Stimulated activated CD4-positive, alpha-beta T cell treated with anti-CD3 and anti-CD28 coated beads, Interleukin-4, amount 100 ng/mL, for 48 hours (primary cell): ENCODE measurements at places on chromosomes 16 and 17.

DNA sequence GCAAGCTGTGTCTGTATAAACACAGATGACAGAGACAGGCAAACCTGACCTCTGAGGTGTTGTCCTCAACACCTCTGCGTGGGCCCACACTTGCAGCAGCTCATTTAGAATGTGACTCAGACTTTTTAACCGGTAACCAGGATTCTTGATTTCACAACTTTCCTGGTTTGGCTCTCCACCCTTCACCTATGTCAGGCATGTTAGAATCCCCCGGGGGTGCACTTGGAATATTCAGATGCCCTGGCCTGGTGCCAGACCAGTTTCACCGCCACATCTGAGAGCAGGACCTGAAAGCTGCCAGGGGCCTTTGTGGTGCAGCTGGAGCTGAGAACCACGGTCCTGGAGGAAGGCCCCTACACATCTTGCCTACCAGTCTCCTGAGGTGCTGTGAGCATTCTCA is 4.8 kb downstream of the DHODH start:
- no peak for DNase-seq

DNA sequence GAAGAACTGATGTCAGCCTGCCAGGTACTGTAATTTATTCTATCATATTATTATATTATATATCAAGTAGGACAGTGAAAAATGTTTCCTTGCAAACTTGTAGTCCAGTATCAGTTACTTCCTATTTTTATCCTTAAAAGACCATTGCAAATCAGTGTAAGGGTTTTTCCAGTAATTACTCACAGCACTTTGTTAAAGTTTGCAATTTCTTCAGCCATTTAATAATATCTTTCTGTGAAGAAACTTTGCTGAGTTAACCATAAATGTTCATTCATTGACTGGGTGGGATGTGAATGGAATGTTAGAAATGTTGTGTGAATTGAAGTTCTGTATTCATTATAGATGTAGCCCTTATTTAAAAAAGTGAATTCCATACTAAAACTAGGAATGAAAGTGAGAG is 26.7 kb downstream of the HAPSTR1 start:
- no peak for DNase-seq

DNA sequence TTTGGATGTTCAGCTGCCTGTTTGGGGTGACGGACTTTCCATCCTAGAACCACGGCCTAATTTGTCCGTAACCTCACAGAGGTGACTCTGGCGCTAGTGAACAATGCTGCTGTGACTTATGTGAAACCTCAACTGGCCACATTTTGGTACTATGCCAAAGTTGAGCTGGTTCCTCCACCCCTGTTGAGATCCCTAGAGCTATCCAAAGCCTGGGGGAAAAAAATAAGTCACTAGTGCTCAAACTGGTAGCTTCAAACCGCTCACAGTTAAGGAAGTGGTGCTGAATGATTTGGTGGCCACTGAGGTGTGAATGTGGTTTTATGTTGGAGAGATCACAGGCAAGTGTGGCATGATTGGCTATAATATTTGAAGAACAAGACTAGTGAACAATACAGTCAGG is 11.3 kb upstream of the TUBG2 start:
- no peak for DNase-seq

DNA sequence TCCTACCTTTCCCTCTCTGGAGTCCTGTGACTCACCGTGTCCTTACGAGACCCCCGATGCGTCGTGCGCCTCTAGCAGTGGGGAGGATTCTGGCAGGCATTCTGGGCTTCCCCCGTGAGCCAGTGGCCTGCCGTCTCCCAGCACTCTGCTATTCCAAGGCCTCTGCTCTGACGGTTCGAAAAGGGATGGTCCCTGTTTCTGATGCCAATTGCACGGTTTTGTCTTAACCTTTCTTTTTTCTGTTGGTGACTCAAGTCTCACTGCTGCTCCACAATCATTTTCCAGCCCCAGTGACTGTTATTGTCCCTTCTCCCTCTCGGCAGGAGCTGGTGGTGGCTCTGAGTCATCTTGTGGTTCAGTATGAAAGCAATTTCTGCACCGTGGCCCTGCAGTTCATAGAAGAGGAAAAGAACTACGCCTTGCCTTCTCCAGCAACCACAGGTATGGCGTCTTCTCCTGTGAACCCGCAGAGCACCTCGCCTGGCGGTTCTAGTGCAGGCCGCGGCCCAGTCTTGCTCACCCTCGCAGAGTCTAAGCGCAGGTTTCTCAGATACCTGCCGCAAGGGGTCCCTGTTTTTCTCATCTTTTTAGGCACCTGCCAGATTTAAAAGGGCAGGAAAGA is 100.1 kb upstream of the CHMP6 start:
- DNase-seq, result peak; percentile 79

- no peak for DNase-seq
Measured at GRCh38 chr17:20008242-20009051, 712 bp upstream of the SPECC1 start.

DNA sequence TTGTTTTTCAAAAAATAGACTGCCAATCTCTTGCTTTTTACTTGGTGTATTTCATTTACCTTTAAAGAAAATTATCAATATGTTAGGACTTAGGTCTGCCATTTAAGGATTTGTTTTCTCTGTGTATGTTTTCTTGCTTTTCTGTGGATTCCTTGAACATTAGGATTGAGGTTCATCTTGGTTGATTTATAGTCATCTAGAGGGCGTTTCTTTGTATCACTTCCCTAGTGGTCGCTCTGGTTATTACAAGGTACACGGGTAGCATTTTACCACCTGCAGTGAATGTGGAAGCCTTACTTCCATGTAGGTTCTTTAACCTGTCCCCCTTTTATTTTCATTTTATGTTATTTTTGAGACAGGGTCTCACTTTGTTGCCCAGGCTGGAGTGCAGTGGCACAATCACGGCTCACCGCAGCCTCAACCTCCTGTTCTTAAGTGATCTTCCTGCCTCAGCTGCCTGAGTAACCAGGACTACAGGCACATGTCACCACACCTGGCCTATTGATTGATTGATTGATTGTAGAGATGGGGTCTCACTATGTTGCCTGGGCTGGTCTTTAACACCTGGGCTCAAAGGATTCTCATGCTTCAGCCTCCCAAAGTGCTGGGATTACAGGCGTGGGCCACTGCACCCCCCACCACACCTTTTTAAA is 35.2 kb upstream of the CBX4 start:
- no peak for DNase-seq

DNA sequence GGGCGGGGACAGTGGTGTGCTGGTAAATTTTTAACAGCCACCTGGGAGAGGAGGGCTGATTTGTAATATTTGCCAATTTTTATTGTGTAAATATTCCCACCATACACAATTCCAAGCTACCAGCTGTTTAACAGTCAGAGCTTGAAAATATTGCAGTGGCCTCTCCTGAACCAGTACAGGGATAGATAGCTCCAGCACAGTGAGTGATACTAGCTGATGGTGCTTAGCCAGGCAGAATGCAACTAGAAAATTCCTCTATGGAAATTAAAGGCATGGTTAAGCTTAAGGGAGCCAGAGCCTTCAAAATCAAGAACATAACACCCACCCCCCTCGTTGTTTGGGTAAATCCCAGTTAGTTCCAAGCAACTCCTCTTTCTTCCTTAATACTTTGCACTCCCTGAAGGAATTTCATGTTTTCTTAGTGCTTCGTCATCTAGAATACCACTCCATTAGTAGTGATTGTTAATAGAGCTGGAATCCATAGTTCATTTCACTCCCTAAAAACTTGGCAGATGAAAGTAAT is 96.6 kb downstream of the CYB561 start:
- no peak for DNase-seq

GRCh38 chr16:22736791-22737190 is 77.2 kb upstream of the HS3ST2 start:
- DNase-seq, result no peak

GRCh38 chr16:6341981-6342380 is 990.7 kb upstream of the RBFOX1 start:
- DNase-seq, result no peak

DNA sequence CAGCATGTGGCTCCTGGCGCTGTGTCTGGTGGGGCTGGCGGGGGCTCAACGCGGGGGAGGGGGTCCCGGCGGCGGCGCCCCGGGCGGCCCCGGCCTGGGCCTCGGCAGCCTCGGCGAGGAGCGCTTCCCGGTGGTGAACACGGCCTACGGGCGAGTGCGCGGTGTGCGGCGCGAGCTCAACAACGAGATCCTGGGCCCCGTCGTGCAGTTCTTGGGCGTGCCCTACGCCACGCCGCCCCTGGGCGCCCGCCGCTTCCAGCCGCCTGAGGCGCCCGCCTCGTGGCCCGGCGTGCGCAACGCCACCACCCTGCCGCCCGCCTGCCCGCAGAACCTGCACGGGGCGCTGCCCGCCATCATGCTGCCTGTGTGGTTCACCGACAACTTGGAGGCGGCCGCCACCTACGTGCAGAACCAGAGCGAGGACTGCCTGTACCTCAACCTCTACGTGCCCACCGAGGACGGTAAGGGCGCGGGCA is 645 bp downstream of the NLGN2 start:
- no peak for DNase-seq

DNA sequence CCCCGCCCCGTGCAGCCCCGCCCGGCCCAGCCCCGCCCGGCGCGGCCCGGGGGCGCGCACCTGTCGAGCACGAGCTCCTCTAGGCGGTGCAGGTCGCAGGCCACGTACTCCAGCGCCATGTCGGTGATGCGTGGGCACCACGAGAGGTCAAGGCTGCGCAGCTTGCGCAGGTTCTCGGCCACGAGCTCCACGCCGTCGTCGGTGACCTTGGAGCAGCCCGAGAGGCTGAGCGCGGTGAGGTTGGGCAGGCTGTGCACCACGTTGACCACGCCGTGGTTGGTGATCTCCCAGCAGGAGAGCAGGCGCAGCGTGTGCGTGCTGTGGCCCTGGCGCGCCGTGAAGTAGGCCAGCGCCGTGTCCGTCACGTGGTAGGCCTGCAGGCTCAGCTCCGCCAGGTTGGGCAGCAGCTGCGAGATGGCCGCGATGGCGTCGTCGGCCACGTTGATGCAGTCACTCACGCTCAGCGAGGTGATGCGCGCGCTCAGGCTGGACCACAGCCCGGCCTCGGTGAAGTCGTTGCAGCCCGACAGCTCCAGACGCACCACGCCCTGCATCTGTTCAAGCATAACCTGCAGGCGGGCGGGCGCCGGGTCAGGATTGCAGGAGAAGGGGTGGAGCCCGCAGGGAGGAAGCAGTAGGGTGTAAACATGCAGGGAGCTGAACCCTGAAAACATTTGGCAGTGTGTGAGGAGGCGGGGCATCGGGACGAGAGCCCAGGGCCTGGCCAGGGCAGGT is 5.3 kb upstream of the WDR24 start:
- DNase-seq, result peak; percentile 64

- DNase-seq, result no peak
Measured at GRCh38 chr16:86370062-86370461, 140.3 kb upstream of the FOXF1 start.
